Activated naive CD4-positive, alpha-beta T cell treated with anti-CD3 and anti-CD28 coated beads for 36 hours (primary cell): ENCODE measurements at places on chromosomes 7 and 10. TPM values are rescaled to one million over a fixed set of nuclear protein-coding genes. Genes with fewer than 3 reads are reported as not detected.

Gene SMARCD3
- total RNA-seq, result 4.5 TPM

Gene CTAGE4
- 1.5 TPM for total RNA-seq

Gene VENTX
- not detected for total RNA-seq

Gene FEZF1
- not detected for total RNA-seq

Gene SP8
- total RNA-seq, result not detected

Gene TWIST1
- not detected for total RNA-seq

DNA sequence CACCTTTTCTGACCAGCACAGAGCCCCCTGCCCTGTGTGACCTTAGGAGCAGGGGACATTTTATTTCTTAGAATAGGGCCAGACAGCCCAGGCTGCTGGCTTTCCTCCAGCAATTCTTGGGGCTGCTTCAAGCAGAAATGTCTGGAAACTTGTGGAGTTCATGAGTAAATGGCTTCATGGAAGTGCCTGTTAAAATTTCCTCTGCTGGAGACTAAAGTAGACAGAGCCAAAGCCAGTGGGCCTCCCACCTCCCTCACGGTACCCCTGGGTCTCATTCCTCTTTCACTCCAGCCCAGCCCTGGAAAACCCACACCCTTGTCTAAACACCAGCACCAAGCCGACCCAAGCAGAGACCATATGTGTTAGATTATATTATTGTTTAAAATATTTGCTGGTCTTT lies 505.5 kb upstream of the ZMIZ1 start:
- H3K27me3 ChIP-seq, result peaks cover 5% of the 10 kb centered on the region
- DNase-seq, result no peak
- H3K27ac ChIP-seq, result no peak overlapping the region
- no peak overlapping the region for H3K4me3 ChIP-seq

DNA sequence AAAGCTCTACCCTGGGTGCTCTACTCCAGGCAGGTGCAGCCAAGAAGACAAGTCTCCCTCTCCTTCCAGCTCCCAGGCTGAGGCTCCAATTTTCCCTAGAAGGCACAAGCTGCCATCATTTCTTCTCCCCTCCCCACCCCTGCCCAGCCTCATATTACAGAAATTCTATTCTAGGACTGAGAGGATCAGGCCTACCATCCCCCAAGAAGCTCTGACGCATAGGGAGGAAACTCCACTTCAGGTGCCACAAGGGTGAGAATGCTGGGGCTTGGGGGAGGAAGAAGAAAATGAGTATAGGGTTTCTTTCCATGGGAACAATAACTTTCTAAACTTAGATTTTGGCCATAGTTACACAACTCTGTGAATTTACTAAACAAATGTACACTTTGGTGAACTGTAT lies 35.3 kb downstream of the FEZF1 start:
- H3K4me3 ChIP-seq, result no peak overlapping the region
- H3K36me3 ChIP-seq, result no peaks in the 10 kb centered on the region
- DNase-seq, result no peak
- H3K27me3 ChIP-seq, result no peaks in the 10 kb centered on the region
- no peaks in the 10 kb centered on the region for H3K4me1 ChIP-seq
- H3K27ac ChIP-seq, result no peak overlapping the region

- no peak overlapping the region for H3K4me3 ChIP-seq
- H3K27ac ChIP-seq, result no peak overlapping the region
- peaks cover 33% of the 10 kb centered on the region for H3K27me3 ChIP-seq
- no peak for DNase-seq
- peaks cover 4% of the 10 kb centered on the region for H3K4me1 ChIP-seq
Observed at GRCh38 chr10:117237401-117237991, 3.4 kb upstream of the SLC18A2 start.

DNA sequence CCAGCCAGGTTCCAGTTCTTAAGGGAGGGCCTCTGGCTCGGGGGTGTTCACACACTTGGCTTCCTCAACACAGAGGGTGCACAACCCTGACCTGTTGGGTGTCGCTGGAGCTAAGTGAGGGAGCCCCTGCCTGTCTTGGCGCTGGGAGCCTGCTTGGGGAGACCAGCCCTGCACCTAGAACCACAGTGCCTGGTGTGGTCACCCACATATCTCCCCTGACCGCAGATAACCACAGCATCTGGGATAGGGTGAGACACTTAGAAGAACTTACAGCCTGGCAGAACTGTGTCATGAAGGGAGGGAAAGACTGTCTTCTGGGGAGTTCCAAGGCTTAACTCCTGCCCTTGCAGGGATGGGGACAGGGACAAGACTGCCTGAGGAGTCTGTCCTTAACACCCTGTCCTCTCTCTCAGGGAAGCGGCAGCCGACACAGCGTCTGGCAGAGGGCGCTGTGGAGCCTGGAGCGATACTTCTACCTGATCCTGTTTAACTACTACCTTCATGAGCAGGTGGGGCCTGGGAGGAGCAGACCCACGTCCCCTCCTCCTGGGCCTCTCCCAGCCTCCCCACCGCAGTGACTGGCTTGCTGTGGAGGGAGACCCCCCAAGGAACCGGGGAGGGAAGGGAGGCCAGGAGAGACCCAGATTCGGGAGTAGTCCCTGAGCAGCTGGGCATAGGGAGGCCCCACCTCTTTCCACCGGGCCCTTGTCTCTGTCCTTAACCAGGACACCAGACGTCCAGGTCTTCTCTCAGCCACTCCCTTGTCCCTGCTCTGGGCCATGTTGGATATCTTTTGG lies 59.0 kb downstream of the PALD1 start:
- no peak overlapping the region for H3K27ac ChIP-seq
- H3K4me1 ChIP-seq, result no peaks in the 10 kb centered on the region
- DNase-seq, result peak; percentile 37
- H3K27me3 ChIP-seq, result no peaks in the 10 kb centered on the region

DNA sequence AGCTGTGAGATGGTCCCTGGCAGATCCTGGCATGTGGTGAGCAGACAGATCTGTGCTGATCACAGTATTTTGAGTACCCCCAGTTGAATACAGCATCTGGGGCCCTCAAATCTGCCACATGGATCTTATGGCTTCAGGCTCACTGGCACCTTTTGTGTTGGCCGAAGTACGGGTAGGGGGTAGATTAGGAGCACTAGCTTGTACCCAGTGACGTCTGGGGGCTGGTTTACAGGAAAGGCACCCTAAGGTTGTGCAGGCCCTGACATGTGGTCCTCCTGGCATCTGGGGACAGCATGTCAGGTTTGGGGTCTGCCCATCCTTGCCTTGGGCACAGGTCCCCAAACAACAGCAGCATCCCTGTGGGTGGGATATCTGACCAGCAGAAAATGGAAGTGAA lies 53.2 kb downstream of the SYPL1 start:
- H3K36me3 ChIP-seq, result no peaks in the 10 kb centered on the region
- no peaks in the 10 kb centered on the region for H3K27me3 ChIP-seq
- DNase-seq, result no peak
- peaks cover 37% of the 10 kb centered on the region for H3K4me1 ChIP-seq

GRCh38 chr7:55054758-55055157 lies 35.9 kb downstream of the EGFR start:
- no peaks in the 10 kb centered on the region for H3K4me1 ChIP-seq
- H3K27ac ChIP-seq, result no peak overlapping the region
- no peak overlapping the region for H3K4me3 ChIP-seq
- H3K36me3 ChIP-seq, result no peaks in the 10 kb centered on the region
- H3K27me3 ChIP-seq, result peaks cover 5% of the 10 kb centered on the region

GRCh38 chr7:41795276-41795833 lies 92.5 kb upstream of the INHBA start:
- H3K36me3 ChIP-seq, result no peaks in the 10 kb centered on the region
- H3K4me3 ChIP-seq, result no peak overlapping the region
- no peak overlapping the region for H3K27ac ChIP-seq
- no peaks in the 10 kb centered on the region for H3K4me1 ChIP-seq
- no peaks in the 10 kb centered on the region for H3K27me3 ChIP-seq

- H3K27ac ChIP-seq, result no peak overlapping the region
- no peak for DNase-seq
- H3K4me3 ChIP-seq, result no peak overlapping the region
- no peaks in the 10 kb centered on the region for H3K36me3 ChIP-seq
- peaks cover 13% of the 10 kb centered on the region for H3K27me3 ChIP-seq
- H3K4me1 ChIP-seq, result peaks cover 19% of the 10 kb centered on the region
Observed at GRCh38 chr10:88110355-88110754, 246.9 kb downstream of the PTEN start.

GRCh38 chr10:98173260-98173659 lies 38.8 kb downstream of the R3HCC1L start:
- DNase-seq, result no peak
- no peaks in the 10 kb centered on the region for H3K27me3 ChIP-seq
- H3K36me3 ChIP-seq, result peaks cover 36% of the 10 kb centered on the region

GRCh38 chr7:140640060-140640637 lies 464 bp downstream of the DENND2A start:
- H3K27ac ChIP-seq, result no peak overlapping the region
- no peaks in the 10 kb centered on the region for H3K36me3 ChIP-seq
- peaks cover 54% of the 10 kb centered on the region for H3K27me3 ChIP-seq
- H3K4me3 ChIP-seq, result peak overlapping the region; percentile 73
- H3K4me1 ChIP-seq, result peaks cover 15% of the 10 kb centered on the region
